Mesothelial cell of epicardium (in vitro differentiated cells): ENCODE measurements at places on chromosomes 7 and 10.

- no peak for DNase-seq
Observed at GRCh38 chr7:148982654-148983199, 45.6 kb downstream of the PDIA4 start.

- DNase-seq = no peak
Observed at GRCh38 chr10:119502209-119502608, 40.3 kb downstream of the RGS10 start.

DNA sequence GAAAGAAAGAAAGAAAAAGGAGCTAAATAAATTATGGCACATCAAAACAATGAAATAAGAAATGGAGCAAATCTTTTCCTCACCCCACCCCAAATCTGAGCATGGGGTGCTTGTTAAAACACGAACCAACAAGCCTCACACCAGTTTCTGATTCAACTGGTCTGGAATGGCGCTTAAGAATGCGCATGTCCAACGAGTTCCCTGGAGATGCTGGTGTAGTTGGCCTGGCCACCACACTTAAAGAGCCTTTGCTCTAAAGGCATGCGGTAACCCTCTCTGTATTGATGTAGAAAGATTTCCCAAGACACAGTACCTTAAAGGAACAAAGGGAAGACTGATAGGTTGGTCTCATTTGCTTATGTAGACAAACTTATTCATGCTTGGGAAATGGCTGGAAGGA lies 49.1 kb upstream of the STEAP1B start:
- no peak for DNase-seq

DNA sequence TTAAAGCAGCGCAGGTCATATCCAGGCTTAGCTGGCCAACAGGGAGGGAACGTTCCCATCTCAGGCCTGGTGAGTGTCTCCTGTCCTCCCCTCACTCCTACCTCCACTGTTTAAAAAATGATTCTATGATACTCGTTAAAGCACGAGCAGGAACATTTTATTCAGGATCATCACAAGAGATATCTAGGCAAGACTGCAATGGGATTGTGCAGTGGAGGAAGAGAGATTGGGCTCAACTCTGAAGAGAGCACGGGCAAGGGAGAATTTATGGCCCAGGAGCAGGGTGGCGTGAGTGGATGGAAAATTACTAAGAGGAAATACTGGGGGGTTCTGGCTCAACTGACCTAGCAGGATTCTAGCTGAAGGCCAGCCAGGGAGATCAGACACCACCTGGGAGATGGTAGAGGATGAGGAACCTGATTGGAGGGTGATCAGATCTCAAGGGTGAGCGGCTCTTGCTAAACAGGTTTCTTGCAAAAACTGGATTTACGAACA lies 9.0 kb upstream of the HSPB1 start:
- DNase-seq = no peak

DNA sequence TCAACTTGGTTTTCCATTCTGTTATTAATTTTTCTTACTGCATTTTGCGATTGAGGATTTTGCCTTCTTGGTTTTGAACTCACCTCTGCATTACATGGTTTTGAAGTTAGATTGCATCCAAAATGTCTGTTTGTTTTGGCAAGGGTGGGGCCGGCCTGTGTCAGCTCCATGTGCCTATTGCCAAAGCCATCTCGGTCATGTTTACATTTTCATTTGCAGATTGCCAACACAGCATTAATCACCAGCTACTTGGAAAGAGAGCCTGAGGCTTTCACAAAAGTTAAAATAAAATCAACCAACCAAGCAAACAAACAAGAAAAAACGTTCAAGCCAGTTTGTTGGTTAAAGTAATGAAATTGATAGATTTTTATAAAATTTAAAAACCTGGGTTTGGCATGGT lies 695.8 kb downstream of the TYW1 start:
- DNase-seq = no peak
